CD4-positive, alpha-beta T cell treated with Interleukin-12 subunit alpha and Interleukin-12 subunit beta, for 1 hour (primary cell): ENCODE measurements at places on chromosomes 11 and 22.

DNA sequence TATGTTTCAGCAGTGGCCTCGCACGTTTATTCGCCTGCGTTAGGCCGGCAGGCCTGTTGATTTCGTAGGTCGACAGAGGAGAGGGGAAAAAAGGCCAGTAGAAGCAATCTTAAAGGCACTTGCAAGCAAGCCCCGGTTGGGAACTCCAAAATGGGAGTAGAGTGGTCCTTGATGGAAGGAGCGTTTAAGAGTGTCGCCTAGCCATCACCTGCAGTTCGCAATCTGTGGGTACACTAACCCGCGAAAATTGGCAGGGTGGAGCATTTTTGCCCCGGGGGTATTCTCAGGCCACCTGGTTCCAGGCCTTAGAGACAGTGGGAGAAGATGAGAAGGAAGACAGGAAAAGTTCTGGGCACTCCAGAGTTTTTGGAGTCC, 1.1 kb downstream of the EWSR1 start:
- no peak for DNase-seq

DNA sequence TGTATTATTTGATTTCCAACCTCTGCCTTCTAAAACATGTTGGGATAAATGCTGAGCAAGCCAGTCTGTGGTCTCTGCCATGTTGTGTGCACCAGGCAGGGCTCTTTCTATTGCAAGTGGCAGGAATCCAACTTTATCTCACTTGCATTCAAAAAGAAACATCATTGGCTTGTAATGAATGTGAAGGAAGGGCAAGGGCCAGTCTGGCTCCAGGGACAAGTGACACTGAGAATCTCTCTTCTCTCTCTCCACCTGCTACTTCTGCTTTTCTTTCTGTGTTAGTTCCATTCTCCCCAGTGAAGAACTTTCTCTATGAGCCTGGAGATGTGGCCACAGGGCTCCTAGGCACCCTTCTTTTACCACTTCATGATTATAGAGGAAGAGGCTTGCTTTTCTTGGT, 329.9 kb upstream of the NCAM1 start:
- no peak for DNase-seq

- DNase-seq, result no peak
Observed at GRCh38 chr22:32591620-32592019, 117.0 kb downstream of the FBXO7 start.

- DNase-seq, result no peak
Observed at GRCh38 chr22:38921806-38922205, 35.6 kb upstream of the APOBEC3A start.

- DNase-seq, result no peak
Observed at GRCh38 chr11:13026722-13027121, 17.6 kb downstream of the RASSF10 start.

- no peak for DNase-seq
Observed at GRCh38 chr11:102883141-102883540, 8.4 kb upstream of the MMP12 start.

GRCh38 chr11:118948000-118948399, 8.1 kb upstream of the UPK2 start:
- no peak for DNase-seq
